Stimulated activated CD4-positive, alpha-beta T cell treated with anti-CD3 and anti-CD28 coated beads, Interleukin-1b, Interleukin-23, amount 100 ng/mL, for 4 hours (primary cell): ENCODE measurements at places on chromosomes 5 and 9.

DNA sequence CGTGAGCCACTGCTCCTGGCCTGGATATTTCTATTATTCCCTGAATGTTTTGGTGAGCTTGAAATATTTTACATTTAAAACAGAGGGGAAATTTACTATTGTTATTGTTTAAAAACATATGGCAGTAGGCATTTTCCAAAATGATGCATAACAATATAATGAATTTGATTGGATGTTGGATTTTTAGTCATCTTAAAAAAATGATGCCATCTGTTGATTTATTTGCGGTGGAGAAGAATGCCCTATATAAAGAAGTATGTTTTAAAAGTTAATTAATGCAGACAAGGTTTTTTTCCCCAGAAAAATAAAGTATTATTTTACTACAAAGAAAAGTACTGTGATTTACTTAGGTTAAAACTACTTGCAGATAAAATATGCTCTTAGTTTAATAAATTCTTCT lies 33.4 kb upstream of the ARRDC3 start:
- no peak for DNase-seq

GRCh38 chr5:69292306-69292705 lies 40.3 kb downstream of the CCDC125 start:
- DNase-seq, result no peak

DNA sequence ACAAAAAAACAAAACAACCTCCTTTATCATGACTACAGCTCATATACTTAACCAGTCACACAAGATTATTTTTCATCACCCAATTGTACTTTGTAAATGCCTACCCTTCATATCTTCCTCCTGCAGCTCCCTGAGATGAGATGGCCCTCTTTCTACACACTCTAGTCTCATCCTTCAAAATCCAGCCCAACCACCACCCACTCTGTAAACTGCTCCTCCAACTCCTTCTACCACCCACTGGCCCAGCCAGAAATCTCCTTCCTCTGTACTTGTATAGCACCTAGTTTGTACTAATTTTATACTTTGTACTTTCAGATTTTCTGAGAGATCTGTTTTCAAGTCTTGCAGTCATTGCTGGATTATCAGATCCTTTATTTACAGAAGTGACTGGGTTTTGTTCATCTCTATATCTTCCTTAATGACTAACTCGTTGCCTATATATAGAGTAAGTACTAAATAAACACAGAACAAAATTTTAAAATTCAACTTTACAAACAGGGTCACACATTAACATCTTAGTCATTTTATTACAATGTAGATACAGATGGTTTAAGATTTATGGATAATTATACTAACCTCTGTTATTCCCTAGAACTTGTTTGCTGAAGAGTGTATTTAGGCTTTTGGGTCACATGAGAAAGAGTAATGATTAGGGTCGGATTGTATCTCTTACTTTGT lies 155.7 kb downstream of the NFIB start:
- DNase-seq, result no peak

DNA sequence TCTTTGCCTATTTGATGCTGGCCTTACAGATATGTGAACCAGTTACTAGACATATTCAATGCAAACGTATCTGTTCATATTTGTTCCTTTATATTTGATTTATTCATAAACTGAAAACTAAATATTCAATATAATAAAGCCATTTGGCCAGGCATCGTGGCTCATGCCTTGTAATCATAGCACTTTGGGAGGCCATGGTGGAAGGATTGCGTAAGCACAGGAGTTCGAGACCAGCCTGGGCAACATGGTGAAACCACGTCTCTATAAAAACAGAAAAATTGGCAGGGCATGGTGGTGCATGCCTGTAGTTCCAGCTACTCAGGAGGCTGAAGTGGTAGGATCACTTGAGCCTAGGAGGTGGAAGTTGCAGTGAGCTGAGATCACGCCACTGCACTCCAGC lies 49.2 kb upstream of the CTNNAL1 start:
- no peak for DNase-seq

DNA sequence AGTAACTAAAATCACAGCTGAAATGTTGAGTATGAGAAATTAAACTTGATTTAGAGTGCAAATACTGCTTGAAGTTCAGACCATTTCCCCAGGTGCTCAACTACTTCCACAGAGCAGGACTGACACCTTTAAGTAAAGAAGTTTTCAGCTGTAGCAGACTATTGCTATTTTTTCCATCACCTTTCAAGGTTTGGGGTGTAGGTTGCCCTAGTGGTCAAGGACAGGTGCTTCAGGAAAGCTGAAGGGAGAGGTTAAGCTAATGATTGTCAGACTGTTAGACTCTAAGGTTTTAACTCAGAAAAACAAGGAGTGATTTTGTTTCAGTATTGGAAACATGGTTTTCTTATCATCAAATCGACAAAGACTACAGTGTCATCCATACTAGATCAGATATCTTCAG lies 162.1 kb downstream of the CCDC192 start:
- DNase-seq, result no peak
